A549 treated with AZD2906 at 1 μM for 4 hours (cell line): ENCODE measurements at places on chromosomes 2 and 18. TPM values are rescaled to one million over a fixed set of nuclear protein-coding genes. Genes with fewer than 3 reads are reported as not detected.

Gene LIPG
- 0.13 to 0.55 TPM (median 0.17 TPM) in 5 replicates for total RNA-seq

Gene NT5DC4
- total RNA-seq = 0.06 to 0.94 TPM in 2 of 5 replicates, not detected in the others

Gene GULP1
- 23.9 to 38.8 TPM (median 25.8 TPM) in 5 replicates for total RNA-seq

Gene OSR1
- 7.3 to 9.7 TPM (median 7.4 TPM) in 5 replicates for total RNA-seq

Gene SP100
- 26.2 to 31.4 TPM (median 27.1 TPM) in 5 replicates for total RNA-seq

Gene TTN
- total RNA-seq = under 0.01 to 0.05 TPM (median 0.01 TPM) in 5 replicates

Gene PSMD1
- 104 to 114 TPM (median 105 TPM) in 5 replicates for total RNA-seq

Gene DLGAP1
- total RNA-seq = 0.01 to 0.06 TPM in 2 of 5 replicates, not detected in the others

Gene CTDP1
- 14.2 to 17.1 TPM (median 15.9 TPM) in 5 replicates for total RNA-seq

Gene ANKRD36C
- 3.1 to 5.4 TPM (median 4.0 TPM) in 5 replicates for total RNA-seq

Gene CCDC142
- total RNA-seq = 10.5 to 16.0 TPM (median 13.2 TPM) in 5 replicates

Gene RIT2
- not detected in 5 replicates for total RNA-seq

Gene FSIP2
- total RNA-seq = 0.01 TPM in 1 of 5 replicates, not detected in the others

Gene EFHD1
- 3.5 to 5.3 TPM (median 4.2 TPM) in 5 replicates for total RNA-seq

Gene FZD7
- total RNA-seq = 5.9 to 6.7 TPM (median 6.4 TPM) in 5 replicates

Gene FMNL2
- total RNA-seq = 28.4 to 36.5 TPM (median 32.9 TPM) in 5 replicates

Gene CCDC74B
- total RNA-seq = 4.2 to 6.8 TPM (median 6.2 TPM) in 5 replicates

Gene TNFRSF11A
- 4.9 to 7.1 TPM (median 6.5 TPM) in 5 replicates for total RNA-seq

Gene PRKRA
- total RNA-seq = 27.0 to 31.4 TPM (median 27.5 TPM) in 5 replicates

Gene SERPINB8
- 8.2 to 11.4 TPM (median 9.6 TPM) in 5 replicates for total RNA-seq

Gene CPO
- total RNA-seq = 0.05 to 0.11 TPM (median 0.09 TPM) in 4 of 5 replicates, not detected in the other

Gene CFLAR
- 86.9 to 124 TPM (median 99.4 TPM) in 5 replicates for total RNA-seq

Gene ZNF24
- total RNA-seq = 10.4 to 12.2 TPM (median 11.1 TPM) in 5 replicates

Gene AFF3
- 0.01 to 0.06 TPM (median 0.02 TPM) in 5 replicates for total RNA-seq

Gene AGXT
- not detected in 5 replicates for total RNA-seq

Gene ASB18
- not detected in 5 replicates for total RNA-seq

Gene SERPINB2
- 0.05 to 0.09 TPM (median 0.05 TPM) in 3 of 5 replicates, not detected in the others for total RNA-seq

Gene DSG4
- not detected in 5 replicates for total RNA-seq

Gene CAPN14
- total RNA-seq = 0.01 to 0.04 TPM (median 0.03 TPM) in 5 replicates

Gene TFCP2L1
- total RNA-seq = 23.4 to 29.7 TPM (median 25.7 TPM) in 5 replicates

Gene TIMM21
- total RNA-seq = 44.6 to 60.4 TPM (median 55.5 TPM) in 5 replicates

Gene NIFK
- total RNA-seq = 59.6 to 65.2 TPM (median 63.3 TPM) in 5 replicates

Gene EDAR
- total RNA-seq = 0.02 to 0.10 TPM (median 0.04 TPM) in 5 replicates

Gene KCNG2
- 0.06 TPM in 2 of 5 replicates, not detected in the others for total RNA-seq

Gene NAB1
- 26.8 to 45.3 TPM (median 35.2 TPM) in 5 replicates for total RNA-seq

Gene EFR3B
- total RNA-seq = 7.7 to 10.1 TPM (median 8.0 TPM) in 5 replicates

Gene FAM161A
- 6.6 to 9.0 TPM (median 8.4 TPM) in 5 replicates for total RNA-seq

Gene KIAA2012
- total RNA-seq = not detected in 5 replicates

Gene RBM45
- total RNA-seq = 11.3 to 13.5 TPM (median 12.4 TPM) in 5 replicates

Gene BOLL
- not detected in 5 replicates for total RNA-seq

Gene PLCL1
- total RNA-seq = 0.02 TPM in 1 of 5 replicates, not detected in the others

Gene AQP12A
- not detected in 5 replicates for total RNA-seq

Gene CCL20
- 3.5 to 6.9 TPM (median 5.9 TPM) in 5 replicates for total RNA-seq

Gene ZBTB7C
- 0.14 to 0.29 TPM (median 0.19 TPM) in 5 replicates for total RNA-seq

Gene SLC23A3
- total RNA-seq = 0.13 to 0.63 TPM (median 0.41 TPM) in 5 replicates

Gene SMAD7
- total RNA-seq = 19.8 to 25.3 TPM (median 21.2 TPM) in 5 replicates

Gene LAMA1
- total RNA-seq = 0.06 to 0.16 TPM (median 0.09 TPM) in 5 replicates

Gene PTPRM
- 28.0 to 36.8 TPM (median 34.5 TPM) in 5 replicates for total RNA-seq

Gene UGT1A1
- 0.51 to 0.86 TPM (median 0.73 TPM) in 5 replicates for total RNA-seq

Gene TUBB8B
- total RNA-seq = not detected in 5 replicates

Gene SLC11A1
- total RNA-seq = 0.16 to 0.21 TPM (median 0.17 TPM) in 5 replicates

Gene CNDP1
- 0.08 TPM in 1 of 5 replicates, not detected in the others for total RNA-seq

Gene ALPP
- 16.1 to 18.1 TPM (median 16.2 TPM) in 5 replicates for total RNA-seq

Gene TRIB2
- 0.13 to 1.1 TPM (median 0.80 TPM) in 5 replicates for total RNA-seq

Gene REG3G
- not detected in 5 replicates for total RNA-seq

Gene TYW5
- 6.1 to 7.9 TPM (median 6.3 TPM) in 5 replicates for total RNA-seq

Gene SP5
- total RNA-seq = 0.02 to 0.23 TPM (median 0.07 TPM) in 3 of 5 replicates, not detected in the others

Gene NAT8
- total RNA-seq = not detected in 5 replicates
